NCI-H2107 (cell line): ENCODE measurements at places on chromosomes 1 and 21.

DNA sequence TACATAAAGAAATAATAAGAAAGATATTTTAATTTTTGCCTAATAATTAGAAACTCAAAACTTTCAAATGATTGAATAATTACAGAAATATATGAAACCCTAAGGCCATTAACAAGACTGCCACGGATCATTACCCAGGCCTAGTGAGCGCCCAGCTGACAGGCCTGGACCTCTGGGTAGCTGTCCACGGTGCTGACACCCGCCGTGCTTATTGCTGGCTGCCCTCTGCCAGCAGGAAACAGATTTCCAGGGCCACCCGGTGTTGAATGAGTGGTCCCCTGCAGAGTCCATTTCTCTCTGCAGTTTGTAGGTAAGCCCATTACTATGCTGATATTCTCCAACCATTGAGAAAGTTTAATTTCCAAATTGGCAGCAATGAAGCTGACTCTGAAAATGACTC, 254.4 kb upstream of the GJB5 start:
- no peak for DNase-seq

DNA sequence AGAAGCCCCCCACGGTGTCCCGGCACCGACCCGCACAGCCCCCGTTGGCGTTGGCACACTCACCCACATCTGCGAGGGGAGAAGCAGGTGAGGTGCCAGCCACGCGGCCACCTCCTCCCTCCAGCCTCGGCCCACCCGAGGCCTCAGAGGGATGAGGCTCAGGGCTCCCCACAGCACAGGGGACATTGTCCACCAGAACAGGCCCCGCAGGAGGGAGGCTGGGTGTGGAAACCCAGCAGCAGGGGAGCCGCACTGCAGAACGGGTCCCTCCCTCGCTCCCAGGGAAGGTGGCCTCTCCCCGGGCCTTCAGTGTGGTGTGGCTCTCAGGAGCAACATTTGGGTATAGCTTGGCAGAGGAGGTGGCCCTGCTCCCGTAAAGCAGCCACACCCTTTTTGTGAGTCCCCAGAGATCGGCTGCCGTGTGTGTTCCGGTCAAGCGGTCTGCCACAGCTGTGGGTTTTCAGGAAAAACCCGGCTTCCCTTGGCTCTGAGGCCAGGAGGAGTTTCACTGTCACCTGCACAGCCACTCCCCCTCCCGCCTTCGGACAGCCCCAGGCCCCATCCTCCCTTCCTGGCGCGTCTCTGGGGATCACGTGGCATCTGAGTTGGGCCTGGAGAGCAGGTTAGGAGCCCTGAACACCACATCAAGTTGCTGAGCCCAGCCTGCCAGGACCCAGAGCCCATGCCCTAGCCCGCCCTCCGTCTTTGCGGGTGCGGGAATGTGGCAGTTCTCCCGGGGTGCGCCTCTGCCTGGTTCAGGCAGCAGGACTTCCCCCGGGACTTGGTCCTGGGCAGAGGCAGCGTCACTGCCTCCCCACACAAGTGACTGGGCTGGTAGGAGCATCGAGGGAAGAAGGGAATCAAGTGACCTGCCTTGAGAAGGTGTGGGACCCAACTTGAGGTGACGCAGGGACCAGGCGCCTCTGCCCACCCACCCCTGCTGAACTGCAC, 64.0 kb downstream of the MEGF6 start:
- DNase-seq, result no peak

DNA sequence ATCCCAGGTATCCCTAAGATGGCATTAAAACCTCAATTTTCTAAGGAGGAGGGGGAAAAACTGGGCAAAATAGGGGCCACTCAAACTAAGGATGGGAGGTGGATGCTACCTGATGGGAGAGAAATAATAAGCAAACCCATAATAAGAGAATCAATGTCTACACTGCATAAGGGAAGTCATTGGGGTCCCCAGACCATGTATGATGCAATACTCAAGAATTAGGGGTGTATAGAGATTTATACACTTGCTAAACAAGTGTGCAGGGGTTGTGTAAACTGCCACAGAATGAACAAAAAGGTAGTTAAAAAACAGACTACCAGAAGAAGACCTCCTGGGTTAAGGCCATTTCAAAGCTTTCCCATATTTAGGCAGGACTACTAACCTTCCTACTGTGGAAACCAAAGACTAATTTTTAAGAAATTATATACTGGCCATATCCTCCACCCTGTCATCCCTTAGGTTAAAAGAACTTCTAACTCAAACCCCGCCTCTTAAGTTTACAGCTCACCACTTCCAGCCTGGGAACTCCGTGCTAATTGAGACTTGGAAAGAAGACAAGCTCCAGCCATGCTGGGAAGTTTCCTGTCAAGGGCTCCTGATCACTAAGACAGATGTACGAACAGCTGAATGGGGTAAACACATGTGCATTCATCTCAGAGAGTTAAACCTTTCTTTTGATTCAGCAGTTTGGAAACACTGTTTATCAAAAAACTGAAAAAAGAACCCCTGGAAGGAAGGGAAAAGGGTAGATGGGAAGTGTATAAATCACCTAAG, 64.4 kb upstream of the TLR5 start:
- DNase-seq, result no peak

DNA sequence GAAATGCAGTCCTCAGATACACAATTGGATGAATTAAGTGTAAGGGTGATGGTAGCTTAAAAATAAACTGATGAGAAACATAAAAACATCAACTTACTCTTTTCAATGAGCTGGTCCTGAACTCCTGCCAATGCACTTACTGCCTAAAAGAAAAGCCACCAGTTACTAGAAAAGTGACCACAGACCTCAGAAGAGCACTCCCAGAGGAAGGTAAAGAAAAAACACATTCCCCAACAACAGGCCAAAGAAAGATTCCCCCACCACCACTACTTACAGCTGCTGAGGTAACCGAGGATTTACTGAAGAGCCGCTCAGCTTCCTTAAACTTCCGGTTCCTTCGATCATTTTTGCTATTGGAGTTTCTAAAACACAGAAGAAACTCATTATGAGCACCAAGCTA, 5.4 kb downstream of the MEAF6 start:
- no peak for DNase-seq

GRCh38 chr1:227070638-227071285, 130.7 kb downstream of the COQ8A start:
- DNase-seq, result no peak

DNA sequence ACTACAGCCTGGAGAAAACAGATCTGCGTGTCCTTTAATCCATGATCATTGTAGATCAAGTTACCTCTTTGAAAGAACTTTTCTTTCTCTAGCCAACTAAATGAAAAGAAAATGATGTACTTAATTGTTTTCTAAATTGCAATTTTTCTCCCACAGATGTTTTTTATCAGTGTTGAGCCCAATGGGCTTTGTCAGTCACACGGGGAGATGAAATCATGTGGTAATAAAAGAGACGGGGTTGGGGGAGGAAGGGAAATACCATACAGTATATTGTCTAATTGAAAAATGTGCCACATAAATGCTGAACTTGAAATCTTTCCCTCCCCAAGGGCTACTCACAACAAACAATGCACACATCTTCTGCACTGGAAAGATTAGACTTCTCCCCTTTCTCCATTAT, 58.4 kb downstream of the NTMT2 start:
- DNase-seq, result no peak

DNA sequence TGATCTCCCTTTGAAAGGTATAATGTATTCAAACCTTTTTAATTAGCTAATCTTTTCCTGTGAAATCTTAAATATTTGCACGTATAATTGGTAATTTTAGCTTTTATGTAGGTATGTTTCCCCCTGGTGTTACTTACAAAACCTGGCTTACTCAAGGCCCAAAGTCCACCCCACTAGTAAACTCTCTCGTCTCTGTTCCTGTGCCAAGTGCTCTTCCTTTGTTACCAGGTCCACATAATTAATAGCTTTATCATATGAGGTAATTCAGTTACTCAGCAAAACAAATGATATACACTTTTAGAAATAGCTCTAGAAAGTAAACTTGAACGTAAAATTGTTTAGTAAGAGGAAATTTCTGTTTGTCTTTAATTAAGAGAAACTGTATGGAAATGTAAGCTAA, 36.7 kb downstream of the NFIA start:
- no peak for DNase-seq

GRCh38 chr1:84327830-84328229, 26.3 kb downstream of the SAMD13 start:
- DNase-seq, result no peak

DNA sequence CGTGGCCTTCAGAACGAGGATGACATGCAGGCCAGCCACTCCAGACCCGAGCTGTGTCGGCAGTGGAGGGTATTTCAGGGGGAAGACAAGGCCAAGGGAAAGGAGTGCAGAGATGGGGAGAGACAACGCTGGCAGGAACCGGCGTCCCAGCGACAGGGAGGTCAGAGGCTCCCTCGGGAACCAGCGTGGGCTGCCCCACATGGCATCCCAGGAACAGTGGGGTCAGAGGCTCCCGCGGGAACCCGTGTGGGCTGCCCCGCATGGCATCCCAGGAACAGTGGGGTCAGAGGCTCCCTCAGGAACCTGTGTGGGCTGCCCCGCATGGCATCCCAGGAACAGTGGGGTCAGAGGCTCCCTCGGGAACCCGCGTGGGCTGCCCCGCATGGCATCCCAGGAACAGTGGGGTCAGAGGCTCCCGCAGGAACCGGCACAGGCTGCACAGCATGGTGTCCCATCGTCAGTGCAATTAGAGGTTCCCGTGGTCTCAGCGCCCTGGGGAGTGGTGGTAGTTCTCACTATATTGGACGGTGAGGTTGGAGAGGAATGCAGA, 43.0 kb downstream of the SLC19A1 start:
- no peak for DNase-seq

DNA sequence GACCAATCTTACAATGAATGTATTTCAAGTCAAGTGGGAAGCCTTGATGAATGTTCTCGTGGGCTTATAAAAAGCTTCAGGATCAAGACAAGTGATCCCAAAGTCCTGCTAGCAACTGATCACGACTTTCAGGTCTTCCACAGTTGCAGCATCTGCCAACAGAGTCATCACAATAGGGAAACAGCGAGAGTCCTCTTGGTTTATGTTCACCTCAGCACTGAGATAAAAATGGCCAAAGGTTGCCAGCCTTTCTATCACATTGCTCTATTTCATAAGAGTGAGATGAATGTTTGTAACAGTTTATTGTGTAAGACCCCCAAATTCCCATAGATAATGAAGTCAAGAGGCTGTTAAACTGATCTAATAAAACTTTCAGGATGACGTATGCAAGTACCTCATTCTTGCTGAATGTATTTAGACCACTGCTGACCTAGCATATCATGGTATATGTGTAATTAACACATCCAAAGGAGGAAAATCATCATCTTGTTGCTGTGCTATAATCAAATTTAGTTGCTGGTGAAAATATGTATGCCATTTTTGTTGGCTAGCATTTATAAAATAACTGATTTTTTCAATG, 150.6 kb downstream of the TGFBR3 start:
- no peak for DNase-seq

- no peak for DNase-seq
Observed at GRCh38 chr1:53636621-53637171, 102.3 kb downstream of the GLIS1 start.

DNA sequence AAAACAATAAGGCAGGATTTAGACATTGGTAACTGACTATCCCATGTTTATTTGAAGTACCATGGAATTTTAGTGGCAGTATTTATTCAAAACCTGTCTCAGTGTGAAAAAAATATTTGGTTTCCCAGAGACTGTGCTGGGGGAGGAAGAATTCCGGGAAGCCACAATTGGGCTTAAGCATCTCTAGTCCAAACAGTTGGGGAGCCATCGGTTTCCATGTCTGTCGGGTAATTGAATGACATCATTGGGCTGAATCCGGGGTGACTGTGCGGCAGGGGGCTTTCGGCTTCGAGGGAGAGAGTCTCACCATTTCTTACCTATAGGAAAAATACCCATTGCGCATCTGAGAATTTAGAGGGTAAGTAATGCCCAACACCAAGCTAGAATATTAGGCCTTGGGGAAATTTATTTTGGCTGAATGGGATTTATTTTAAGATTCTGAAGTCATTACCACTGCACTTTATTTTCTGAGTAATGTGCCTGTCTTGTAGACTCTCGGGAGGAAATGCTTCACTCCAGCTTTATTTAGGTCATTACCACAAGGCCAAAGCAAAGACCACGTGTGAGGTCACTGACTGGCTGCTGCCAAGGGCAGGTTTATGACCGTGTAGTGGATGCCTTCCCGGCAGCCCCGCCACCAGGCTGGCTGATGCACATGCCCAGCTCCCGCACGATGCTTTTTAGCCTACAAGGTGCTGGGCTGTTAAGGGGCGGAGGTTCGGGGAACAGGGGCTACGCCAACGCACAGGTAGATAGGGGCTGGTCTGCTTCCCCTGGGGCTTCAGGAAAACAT, 23.1 kb upstream of the UMODL1 start:
- no peak for DNase-seq

DNA sequence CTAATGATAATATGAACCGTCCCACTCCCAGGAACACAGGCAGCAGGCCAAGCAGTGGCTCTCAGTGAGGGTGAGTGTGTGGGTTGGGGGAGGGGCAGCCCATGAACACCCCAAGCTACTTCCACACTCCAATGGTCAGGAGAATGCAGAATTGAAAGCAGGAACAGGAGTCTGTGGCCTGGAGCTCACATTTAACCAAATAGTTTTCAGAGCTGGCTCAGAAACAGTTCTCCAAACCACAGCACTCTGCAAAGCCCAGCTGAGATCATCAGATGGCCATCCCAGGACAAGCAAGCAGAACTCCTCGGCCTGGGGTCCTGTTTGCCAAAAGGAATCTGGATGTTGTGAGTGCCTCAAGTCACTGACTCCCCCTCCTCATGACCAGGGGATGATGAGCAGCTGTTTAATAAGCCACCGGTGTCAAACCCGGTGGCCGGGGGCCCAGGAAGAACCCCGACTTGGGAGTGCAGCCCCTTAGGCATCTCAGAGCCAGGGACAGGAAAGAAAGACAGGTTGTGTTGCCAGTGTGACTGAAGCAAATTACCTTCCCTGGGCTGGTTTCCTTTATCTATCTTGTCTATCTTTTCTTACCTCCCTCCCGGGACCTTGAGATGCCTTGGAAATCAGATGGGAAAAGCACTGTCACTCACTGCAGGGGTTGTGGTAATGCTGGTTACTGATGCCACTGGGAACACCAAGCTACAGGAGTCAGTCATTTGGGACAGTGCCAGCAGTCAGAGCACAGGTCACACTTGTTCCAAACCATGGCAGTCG, 20.4 kb downstream of the DEGS1 start:
- no peak for DNase-seq
